Renal cortical epithelial cell (primary cell): ENCODE measurements at places on chromosomes 11 and 22. TPM values are rescaled to one million over a fixed set of nuclear protein-coding genes. Genes with fewer than 3 reads are reported as not detected.

- peak; percentile 62 for DNase-seq
Measured at GRCh38 chr11:13423372-13423771, 39.6 kb downstream of the BTBD10 start.

Gene OR5D13
- total RNA-seq = not detected in 2 replicates

DNA sequence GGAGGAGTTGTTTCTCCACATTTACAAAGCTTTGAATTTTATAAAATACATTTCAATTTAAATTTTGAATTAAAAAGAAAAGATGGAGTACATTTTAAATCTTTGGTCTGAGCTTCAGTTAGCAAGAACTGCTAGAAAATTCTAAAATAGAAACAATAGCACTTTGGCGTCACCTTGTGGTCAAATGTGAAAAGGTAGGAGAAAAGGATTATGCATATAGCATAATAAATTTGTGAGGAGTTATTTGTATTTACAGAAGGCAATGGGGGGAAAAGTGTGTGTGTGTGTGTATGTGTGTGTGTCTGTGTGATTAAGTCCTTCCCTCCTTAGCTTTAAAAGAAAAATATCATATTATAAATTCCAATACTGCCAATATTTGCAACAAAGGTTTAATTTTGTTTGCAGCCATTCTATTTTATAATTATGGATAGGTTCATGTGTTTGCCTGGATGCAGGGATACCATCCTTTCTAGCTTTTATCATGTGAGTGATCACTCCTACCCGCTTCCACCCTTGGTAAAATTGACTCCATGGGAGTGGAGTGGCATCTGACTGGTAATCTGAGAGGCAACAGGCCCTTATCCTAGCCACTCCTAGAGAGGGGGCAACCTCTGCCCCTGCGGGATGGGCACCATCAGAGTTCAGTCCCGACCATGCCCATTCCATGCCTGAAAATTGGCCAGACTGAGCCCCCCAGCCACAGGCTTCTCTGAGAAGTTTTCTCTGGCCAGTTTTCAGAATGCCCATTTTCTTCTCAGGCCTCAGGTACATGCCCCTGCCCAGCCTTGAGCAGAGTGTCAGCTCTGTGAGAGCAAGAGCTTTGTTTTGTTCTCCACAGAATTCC, 13.6 kb upstream of the LGR4 start:
- peak; percentile 57 for DNase-seq

Gene NCAM1
- 1.9 and 3.9 TPM in 2 replicates for total RNA-seq

DNA sequence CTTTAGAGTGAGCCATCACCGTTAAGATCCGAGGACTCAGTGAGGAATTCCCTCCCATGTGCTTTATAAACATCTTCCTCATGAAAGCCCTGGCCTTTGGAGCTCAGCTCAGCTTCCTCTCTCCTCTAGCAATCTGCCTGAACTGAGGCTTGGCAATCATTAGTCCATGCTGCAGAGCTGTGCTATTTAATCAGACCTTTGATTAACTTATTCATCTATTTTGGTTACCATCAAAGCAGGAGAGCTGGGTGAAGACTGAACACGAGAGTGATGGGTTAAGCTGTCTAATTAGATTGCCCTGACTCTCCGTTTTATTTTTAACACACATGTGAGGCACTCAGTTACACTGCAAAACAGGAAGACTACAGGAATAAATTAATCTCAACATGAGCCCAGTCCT, 351.3 kb downstream of the LARGE1 start:
- DNase-seq = peak; percentile 67

Gene OR5B21
- total RNA-seq = not detected in 2 replicates

GRCh38 chr11:5737670-5738392, 1.6 kb downstream of the OR56B1 start:
- peak; percentile 14 for DNase-seq

Gene DCDC1
- 0.35 and 6.8 TPM in 2 replicates for total RNA-seq

DNA sequence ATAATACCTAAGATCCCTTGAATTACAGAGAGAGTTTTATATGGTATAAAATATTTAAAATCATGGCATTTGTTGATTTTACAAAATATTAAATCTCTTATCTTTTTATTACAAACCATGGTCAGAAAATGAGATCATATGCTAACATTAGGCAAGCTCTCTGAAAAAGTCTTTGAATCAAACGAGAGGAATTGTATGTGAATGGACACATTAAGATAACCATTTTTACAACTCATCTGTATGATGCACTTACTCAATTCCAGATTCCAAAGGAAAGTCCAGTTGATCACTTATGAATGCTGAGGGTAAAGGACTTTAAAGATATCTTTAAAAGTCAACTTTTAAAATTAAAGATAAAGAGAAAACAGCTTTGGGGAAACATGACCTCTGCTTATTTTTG, 83.5 kb upstream of the LUZP2 start:
- no peak for DNase-seq

DNA sequence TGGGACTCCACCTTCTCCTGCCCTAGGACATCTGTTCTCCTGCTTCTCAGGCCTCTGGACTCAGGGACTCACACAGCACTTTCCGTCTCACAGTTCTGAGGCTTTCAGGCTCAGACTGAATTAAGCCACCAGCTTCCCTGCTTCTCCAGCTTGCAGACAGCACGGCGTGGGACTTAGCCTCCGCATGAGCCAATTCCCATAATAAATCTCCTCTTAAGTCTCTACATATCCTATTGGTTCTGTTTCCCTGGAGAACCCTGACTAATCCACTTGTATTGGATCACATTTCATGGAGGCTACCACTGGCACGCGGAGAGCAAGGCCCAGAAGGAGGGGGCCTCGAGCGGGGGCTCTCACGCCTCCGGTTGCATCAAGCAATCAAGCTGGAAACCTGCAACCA, 1313.6 kb downstream of the TBC1D22A start:
- no peak for DNase-seq

DNA sequence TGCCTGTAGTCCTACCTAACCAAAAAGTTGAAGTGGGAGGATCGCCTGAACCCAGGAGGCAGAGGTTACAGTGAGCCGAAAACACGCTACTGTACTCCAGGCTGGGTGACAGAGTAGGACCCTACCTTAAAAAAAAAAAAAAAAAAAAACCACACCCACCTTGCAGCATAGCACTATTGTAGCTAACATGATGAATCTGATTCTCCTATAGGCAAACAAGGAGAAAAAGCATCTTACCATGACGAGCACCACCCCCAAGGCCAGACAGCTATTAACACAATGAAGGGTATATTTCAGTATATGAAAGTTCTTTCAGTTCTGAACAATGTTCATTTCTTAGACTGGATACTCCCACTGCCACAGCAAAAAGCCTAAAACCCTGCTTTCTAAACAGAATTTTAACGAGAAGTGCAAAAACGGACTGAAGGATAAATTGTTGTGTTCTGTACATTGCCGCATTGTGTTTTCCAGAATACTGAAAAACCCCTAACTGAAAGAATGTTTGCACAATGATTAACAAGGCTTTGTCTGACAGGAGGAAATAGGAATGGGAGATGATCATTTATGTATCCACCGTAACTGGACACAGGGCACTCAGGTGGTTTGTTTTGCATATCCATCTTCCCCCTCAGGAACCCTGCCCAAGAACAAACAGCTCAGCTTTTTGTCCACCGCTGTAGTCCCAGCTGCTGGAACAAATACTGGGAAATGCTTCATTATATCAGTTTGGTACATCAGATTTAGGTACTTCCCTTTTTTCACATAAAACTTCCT, 8.9 kb downstream of the PISD start:
- DNase-seq = peak; percentile 79

- DNase-seq = peak; percentile 27
Measured at GRCh38 chr11:44840521-44841251, 110.0 kb downstream of the TP53I11 start.

DNA sequence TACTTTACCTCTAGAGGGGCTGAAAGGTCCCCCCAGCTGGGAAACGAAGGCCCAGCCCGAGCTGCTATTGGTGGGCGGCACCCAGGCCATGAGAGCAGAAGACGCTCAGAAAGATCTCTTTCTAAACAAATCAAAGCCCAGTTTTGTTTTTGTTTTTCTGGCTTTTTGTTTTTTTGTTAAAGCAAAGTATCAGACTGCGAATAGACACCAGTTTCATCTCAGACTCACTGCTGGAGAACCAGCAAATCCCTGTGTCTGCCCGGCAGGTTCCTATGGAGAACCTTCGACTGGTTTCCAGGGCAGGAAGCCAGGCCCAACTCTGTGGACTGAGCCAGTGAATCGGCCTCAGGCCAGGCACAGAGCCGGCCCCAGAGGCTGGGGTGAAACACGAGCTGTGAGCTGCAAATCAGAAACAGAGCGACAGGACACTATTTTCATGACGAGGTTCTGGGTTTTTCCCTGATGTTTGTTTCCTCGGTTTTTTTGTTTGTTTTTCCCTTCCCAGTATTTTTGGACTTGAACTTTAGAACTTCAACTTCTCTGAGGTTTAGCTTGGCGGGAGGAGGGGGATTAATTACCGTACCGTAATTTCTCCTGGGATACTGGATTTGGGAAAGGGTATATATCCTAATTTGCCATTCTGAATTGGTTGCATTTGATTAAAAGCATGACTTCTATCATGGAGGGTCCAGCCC, 16.0 kb upstream of the B4GALNT4 start:
- peak; percentile 27 for DNase-seq

DNA sequence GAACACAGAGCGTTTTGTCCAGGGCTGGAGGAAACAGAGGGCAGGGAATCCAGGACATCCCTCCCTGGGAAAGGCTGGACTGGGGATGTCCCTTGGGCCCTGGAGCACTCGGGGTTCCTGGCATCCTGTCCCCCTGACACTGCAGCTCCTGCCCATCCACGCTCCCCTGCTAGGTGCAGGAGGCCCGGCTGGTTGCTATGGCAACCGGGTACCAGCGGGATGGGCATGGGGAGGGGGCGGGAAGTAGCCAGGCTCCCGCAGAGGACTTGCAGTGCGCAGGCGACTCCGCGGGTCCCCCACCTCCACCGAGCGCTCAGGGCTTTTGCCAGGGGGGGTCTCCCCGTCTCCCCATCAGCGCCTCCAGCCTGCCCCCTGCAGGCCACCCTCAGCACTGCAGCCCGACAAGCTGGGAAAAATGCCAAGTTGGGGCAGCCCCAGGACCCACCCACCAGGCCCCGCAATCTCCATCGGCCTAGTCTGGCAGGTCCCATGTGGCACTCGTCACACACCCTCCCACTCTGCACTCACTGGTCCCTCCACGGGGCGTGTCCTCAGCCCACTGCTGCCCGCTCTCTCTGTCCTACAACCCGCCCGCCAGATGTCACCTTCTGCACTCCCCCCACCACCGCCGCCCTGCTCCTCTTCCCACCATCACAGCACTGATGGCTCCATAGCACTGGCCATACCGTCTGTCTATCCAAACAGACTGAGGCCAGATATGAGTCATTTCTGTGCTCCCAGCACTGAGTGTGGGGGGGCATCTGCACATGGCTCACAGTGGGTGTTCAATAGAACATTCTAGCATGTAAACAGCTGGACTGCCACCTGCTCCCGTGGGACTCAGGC, 31.5 kb downstream of the KIAA0930 start:
- peak; percentile 35 for DNase-seq

Gene DNAJC4
- 2.6 and 9.2 TPM in 2 replicates for total RNA-seq

GRCh38 chr22:50266994-50267393, 3.2 kb downstream of the MAPK11 start:
- no peak for DNase-seq

- no peak for DNase-seq
Measured at GRCh38 chr11:35661534-35661933, 1.0 kb upstream of the TRIM44 start.

- DNase-seq = no peak
Measured at GRCh38 chr11:72236083-72236697, 7.8 kb downstream of the PHOX2A start.

DNA sequence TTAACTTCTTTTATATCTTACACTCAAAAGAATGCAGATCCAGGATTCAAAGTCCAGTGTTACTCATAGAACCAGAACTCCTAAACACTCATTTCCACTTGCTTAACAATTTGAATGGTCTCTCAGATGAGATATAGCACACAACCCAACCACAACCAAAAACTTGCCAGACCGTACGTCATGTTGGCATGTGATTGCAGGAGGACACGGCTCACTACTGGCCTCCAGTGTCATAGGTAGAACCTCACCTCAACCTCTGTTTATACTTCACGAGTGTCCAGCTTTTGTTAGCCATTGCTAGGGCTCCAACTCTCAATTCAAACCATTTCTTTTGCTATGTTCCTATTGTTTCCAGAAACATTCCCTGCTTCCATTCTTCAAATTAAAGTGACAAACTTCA, 58.5 kb upstream of the PDGFD start:
- DNase-seq = peak; percentile 35

GRCh38 chr11:39725081-39725480, 1734.4 kb downstream of the LRRC4C start:
- no peak for DNase-seq

Gene C22orf42
- total RNA-seq = not detected in 2 replicates

Gene CNIH2
- 0.15 TPM in 1 of 2 replicates, not detected in the other for total RNA-seq

GRCh38 chr11:32200136-32200847, 109.4 kb downstream of the RCN1 start:
- no peak for DNase-seq

GRCh38 chr11:70471254-70471653, 72.9 kb downstream of the CTTN start:
- DNase-seq = no peak

GRCh38 chr22:48306785-48307510, 1520.7 kb downstream of the BRD1 start:
- DNase-seq = no peak

Gene UCP3
- total RNA-seq = 0.17 and 1.1 TPM in 2 replicates

GRCh38 chr11:32005786-32006416, 85.0 kb upstream of the RCN1 start:
- peak; percentile 62 for DNase-seq

- no peak for DNase-seq
Measured at GRCh38 chr11:128343870-128344269, 243.5 kb downstream of the ETS1 start.

Gene BLID
- total RNA-seq = not detected in 2 replicates

DNA sequence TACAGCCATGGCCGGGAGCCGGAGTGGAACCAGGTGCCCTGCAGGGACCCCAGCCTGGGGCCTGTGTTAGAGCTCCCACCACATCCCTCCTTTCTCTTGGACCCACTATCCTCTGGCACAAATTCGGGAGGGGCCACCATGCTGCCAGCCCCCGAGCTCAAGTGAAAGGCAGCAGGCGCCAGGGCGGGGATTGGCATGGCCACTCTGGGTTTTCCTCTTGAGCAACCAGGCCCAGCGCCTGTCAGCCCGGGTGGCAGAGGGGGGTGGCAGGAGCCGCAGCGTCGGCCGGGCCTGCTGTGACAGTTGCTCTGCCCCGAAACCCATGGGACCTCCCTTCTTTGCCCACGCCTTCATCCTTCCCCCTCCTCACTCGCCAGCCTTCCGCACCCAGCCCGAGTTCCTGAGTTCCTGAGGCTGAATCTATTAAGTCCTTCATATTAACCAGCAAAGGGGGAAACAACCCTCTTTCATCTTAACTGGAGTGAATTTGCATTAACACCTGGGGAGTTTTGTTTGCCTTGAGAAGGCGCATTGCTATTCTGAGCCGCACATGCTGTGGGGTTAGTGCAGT, 16.8 kb upstream of the CABP7 start:
- no peak for DNase-seq
